ENCODE measurements at places on chromosomes 12 and 14.

DNA sequence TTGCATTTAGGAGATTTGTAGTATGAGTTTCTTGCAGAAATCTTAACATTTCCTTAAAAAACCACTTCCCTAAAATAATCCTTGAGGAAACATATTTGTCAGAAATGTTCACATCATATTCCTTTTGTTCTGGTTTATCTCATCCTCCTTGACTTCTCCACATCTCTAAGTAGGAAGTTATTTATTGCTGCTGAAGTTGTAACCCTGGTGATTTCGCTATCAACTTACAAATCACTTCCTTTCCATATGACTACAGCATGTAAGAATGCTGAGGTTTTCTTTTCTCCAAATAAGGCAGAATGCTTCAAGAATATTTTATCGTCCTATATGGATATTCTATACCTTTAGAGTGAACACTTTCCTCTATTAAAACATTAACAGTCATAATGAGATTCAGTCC is 751.7 kb downstream of the NRXN3 start:
- no peak for DNase-seq

DNA sequence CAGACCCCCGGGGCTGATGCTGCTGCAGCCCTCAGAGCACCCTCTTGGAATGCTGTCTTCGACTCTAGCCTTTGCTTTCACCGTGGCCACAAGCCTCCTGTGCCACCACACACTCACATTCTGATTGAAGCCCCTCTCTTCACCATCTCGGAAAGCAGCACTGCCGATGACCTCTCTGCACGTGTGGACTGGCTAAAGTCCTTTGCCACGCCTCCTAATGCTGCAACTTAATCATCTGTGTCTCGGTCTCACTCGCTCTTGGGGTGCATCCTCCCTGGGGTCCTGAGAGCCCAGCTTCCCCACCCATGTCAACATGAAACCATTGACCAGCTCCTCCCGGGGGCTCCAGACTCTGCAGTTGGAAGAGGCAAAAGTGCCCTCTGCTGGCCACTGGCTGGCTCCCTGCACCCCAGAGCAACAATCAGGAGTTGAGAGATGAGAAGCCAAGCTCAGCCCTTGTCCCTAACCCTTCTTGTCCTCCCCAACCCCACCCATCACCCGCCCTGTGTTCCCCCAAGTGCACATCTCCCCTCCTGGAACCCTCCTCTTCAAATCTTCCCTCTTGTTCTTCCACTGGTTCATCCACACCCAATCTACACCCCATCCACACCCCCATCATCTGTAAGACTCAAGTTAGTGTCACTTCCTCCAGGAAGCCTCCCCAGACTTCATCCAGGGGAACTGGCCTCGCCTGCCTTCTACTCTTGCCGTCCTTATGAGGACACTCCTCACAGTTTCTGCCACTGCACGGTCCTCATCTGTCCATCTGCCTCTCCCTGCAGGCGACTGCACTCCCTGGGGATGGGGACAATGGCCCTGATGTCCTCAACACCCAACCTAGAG is 23.6 kb upstream of the FAM181A start:
- no peak for DNase-seq

DNA sequence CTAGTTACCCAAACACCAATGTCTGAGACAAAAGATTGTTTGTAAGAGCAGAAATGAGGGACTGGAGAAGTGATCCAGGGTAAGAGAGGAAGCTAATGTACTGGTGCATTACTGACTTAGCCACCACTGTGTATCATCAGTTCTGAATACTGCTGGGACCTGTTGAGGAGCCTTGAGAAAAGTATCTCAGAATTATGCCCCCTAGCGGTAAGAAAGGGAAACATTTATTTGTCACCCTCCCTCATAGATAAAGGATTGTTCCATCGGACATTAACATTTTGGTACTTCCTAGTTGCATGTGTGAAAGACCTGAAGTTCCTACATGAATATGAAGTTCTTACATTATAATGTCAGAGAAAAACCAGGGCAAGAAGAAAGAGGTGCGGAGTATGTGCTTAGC is 612.5 kb downstream of the FSCB start:
- DNase-seq = no peak

DNA sequence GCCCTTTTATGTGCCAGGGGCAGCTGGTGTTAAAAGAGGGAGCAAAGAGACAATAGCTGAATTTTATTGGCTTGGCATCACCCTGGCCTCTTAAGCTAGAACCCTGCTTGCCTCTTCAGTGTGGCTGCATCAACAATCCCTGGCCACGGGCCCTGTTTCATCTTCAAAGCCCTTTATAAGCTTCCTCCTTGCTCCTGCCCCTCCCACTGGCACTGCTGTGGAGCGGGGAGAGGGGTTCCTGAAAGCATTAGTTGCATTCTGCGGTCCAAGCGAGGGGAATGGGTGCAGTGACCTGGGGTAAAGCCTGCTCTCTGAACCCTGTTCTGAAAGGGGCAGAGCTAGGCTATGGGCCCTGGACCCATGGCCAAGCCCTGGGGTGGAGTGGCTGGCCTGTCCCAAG is 220 bp upstream of the KRT83 start:
- no peak for DNase-seq

DNA sequence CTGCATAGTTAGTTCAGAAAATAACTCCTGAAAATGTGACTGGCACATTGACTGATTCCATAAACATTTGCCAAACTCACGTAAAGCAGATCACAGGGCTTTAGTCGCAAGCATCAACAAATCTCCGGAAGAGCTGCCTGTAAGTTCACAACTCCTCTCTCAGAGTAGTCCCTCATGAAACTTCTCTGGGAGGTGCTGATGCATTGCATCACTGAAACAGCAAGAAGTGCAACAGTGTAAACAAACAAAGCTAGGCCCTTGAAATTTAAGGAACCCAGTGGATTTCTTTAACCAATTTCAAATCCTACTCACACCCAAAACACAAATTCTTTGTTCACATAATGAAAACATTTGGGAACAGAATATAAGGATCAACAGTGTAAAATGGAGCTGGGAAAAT is 1691.7 kb upstream of the FLRT2 start:
- DNase-seq = no peak

- no peak for DNase-seq
Measured at GRCh38 chr12:80217011-80217535, 117.7 kb downstream of the OTOGL start.

DNA sequence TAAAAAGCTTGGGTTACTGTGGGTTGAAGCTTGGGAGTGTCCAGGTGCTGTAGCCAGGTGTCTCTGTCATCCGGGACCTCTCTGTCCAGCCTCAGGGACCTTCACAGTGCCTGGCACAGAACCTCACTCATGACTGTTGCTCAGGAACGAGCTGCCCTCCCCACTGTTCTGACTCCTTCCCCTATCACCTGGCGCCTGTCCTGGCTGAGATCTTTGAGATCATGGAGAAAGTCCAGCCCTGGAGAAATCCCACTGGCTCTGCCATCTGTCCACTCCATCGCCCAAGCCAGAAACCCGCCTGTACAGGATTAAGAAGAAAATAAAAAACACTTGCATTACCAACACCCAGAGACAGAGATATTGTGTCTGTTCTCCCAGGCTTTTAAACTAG is 53.5 kb downstream of the DGLUCY start:
- DNase-seq = no peak

GRCh38 chr14:99609245-99610170 is 5.5 kb upstream of the CCDC85C start:
- DNase-seq = peak; percentile 15

All from stimulated activated CD4-positive, alpha-beta T cell treated with anti-CD3 and anti-CD28 coated beads, Interleukin-2, amount 100 ng/mL, for 48 hours (primary cell).